ENCODE measurements at places on chromosomes 11 and 22.

- DNase-seq, result no peak
Measured at GRCh38 chr11:75816561-75817239, 1.7 kb downstream of the UVRAG start.

DNA sequence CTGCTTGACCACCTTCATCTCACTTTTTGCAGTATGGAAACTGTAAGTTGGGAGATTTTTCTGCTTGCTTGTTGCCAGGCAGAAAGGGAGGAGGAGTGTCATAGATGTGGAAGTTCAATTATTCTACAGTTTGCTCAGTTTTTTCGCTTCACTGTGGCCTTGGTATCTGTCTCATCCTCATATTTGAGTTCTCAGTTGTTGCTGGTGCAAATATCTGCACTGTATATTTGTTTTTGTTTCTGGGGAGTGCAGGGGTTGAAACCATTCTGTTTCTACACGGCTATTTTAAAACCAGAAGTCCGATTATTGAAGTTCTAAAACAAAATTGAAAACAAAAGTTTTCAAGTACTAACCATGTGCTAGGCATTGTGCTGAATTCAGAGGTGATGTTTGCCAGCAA, 153.4 kb downstream of the JRKL start:
- DNase-seq, result no peak

DNA sequence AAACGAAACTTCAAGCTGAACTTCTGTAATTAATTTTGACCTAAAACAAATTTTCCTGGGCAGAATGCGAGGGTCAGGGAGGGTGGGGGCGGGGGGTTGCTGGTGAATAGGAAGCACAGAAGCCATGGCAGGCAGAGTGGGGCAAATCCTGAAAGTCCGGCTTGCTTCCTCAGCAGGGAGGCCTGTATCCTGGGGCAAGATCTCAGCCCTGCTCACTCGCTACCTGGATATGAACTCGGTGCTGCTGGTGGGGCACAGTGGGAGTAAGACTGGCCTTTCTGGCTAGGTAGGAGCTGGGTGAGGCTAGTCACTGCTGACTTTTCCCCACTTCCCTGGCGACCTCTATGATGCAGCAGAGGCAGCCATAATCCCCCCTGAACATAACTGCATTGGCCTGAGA, 168.9 kb upstream of the CHORDC1 start:
- DNase-seq, result no peak

GRCh38 chr11:62104816-62105653, 18.8 kb upstream of the INCENP start:
- no peak for DNase-seq

GRCh38 chr22:20319041-20319744, 667 bp downstream of the DGCR6L start:
- no peak for DNase-seq

DNA sequence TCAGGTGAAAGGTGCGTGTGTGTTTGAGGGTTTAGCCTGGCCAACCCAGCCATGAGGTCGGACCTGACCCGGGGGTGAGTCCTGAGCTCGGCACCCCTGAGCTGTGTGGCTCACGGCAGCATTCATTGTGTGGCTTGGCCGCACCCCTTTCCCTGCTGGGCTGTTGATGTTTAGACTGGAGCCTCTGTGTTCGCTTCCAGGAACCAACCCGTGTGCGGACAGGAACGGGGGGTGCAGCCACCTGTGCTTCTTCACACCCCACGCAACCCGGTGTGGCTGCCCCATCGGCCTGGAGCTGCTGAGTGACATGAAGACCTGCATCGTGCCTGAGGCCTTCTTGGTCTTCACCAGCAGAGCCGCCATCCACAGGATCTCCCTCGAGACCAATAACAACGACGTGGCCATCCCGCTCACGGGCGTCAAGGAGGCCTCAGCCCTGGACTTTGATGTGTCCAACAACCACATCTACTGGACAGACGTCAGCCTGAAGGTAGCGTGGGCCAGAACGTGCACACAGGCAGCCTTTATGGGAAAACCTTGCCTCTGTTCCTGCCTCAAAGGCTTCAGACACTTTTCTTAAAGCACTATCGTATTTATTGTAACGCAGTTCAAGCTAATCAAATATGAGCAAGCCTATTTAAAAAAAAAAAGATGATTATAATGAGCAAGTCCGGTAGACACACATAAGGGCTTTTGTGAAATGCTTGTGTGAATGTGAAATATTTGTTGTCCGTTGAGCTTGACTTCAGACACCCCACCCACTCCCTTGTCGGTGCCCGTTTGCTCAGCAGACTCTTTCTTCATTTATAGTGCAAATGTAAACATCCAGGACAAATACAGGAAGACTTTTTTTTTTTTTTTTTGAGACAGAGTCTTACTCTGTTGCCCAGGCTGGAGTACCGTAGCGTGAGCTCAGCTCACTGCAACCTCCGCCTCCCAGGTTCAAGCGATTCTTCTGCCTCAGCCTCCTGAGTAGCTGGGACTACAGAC, 53.9 kb upstream of the PPP6R3 start:
- no peak for DNase-seq

DNA sequence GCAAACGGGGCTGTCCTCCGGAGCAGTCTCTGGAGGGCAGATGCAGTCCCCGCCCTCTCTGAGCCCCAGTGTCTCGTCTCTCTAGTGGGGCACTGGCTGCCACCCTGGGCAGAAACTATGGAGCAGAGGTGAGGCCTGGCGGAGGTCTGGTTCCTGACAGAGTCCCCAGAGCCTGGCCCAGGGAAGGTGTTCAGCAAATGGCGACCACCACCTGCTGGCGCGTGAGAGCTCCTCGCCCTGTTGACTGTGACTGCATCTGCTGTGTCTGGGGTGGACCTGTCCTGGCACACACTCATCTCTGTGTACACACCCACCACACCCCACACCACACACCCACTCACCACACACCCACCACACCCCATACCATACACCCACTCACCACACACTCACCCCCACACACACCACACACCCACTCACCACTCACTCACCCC, 18.3 kb upstream of the TTLL12 start:
- DNase-seq, result no peak

GRCh38 chr22:25911243-25911972, 169.4 kb downstream of the MYO18B start:
- no peak for DNase-seq

- DNase-seq, result no peak
Measured at GRCh38 chr22:45212992-45213751, 27.5 kb downstream of the KIAA0930 start.

DNA sequence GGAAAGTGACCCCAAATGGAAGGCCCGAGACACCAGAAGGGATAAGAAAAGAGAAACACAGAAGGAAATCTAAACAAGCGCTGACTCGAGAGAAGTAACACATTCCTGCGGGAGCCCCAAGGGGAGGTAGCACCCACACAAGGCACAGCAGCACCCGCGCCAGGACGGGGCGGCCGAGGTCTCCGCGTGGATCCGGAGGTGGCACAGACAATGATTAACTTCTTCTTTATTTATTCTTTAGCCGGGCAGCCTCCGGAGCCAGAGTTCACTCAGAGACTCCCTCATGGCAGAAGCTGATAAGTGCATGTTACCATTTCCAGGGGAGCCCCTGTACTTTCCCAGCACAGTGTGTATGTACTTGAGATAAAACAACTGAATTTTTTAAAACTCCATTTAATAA, 5.1 kb downstream of the TOLLIP start:
- no peak for DNase-seq

All from activated T-helper 1 cell treated with Interleukin-2 at 50 U/mL for 16 hours (primary cell).